Naive thymus-derived CD8-positive, alpha-beta T cell (primary cell): ENCODE measurements at places on chromosomes 1 and 21. TPM values are rescaled to one million over a fixed set of nuclear protein-coding genes. Genes with fewer than 3 reads are reported as not detected.

CELA3A gene
- total RNA-seq, result not detected

NUF2 gene
- 3.5 TPM for total RNA-seq

- DNase-seq, result no peak
- no peaks in the 10 kb centered on the region for H3K36me3 ChIP-seq
- no peaks in the 10 kb centered on the region for H3K4me1 ChIP-seq
- no peak overlapping the region for H3K4me3 ChIP-seq
Measured at GRCh38 chr1:44572572-44572879, 101.8 kb downstream of the TMEM53 start.

CORT gene
- total RNA-seq, result 0.44 TPM

GUCA2A gene
- total RNA-seq, result not detected

- H3K27ac ChIP-seq, result no peak overlapping the region
- no peak for DNase-seq
- no peaks in the 10 kb centered on the region for H3K36me3 ChIP-seq
- H3K4me3 ChIP-seq, result no peak overlapping the region
- H3K4me1 ChIP-seq, result no peaks in the 10 kb centered on the region
Measured at GRCh38 chr1:189619682-189620332, 857.9 kb downstream of the BRINP3 start.
